EL (cell line): ENCODE measurements at places on chromosomes 12 and 14.

GRCh38 chr14:96079066-96079465 is 39.9 kb downstream of the C14orf132 start:
- DNase-seq: no peak

GRCh38 chr14:43803076-43803689 is 703.9 kb downstream of the FSCB start:
- no peak for DNase-seq

DNA sequence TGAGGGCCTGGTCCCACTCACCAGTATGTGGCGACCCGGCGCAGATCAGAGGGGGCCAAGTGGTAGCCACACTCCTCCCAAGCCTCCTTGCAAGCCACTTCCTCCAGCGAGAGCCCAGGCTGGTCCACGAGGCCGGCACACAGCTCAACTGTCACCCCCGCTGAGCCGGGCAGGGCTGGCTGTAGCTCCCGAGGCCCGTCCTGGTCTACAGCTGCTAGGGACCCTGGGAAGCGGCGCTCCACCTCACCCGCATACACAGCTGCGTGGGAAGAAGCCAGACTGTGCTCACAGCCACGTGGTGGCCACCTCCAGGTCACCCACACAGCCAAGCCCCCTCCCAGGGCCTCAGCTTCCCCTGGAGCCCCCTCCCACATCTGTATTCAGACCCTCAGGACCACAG is 4.6 kb downstream of the NUDT14 start:
- DNase-seq: no peak

DNA sequence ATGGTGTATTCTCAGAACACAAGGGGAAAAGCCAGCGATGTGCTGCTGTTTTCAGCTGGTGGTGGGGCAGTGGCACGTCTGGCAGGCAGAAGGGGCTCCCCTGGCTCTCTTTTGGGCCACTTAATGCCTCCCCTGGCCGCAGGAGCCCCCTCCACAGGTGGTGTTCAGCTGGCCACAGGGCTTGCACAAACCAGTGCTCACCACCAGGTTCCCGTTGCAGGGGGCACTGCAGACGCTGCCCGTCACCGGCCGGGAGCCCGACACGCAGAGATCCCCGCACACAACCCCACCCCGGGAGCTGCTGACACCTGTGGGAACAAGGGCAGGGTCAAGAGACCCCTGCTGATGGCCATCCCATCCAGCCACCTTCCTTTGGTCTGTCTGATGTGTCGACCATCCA is 6.7 kb downstream of the KRT83 start:
- DNase-seq: no peak

DNA sequence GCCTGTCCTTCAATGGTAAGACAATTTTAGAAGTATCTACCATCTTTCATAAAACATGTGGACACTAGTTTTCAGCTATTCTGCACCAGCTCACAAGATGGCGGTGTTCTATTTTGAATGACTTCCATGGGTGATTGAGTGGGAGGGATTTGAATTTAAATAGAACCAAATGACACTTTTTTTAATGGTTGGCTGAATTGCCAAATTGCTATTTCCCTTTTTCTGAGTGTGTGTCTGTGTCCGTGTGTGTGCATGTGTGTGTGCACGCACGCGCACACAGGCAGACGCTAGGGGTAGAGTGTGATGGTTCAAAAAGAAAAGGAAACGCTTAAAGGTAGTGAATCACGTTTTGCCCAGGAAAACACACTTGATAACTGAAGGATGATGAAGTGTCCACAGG is 362.6 kb downstream of the DAD1 start:
- peak; percentile 6 for DNase-seq
